ENCODE measurements at places on chromosomes 16 and 17.

DNA sequence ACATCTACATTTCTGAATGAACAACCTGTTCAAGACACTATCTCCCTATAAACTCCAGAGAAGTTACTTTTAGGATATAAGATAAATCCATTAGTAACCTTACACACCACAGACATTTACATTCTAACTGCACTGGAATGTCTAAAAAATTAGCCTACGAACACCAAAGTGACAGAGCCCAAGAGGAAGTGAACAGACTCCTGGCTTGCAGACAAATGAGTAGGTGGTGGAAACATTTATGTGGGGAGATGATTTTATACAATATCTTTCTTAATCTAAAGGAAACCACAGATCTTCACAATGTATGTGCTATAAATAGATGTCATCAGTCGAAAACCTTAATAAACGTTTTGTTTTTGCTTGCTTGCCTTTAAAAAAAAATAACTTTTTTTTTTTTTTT lies 18.8 kb downstream of the ZNF652 start:
- no peaks in the 10 kb centered on the region for H3K27me3 ChIP-seq
- H3K27ac ChIP-seq, result no peak overlapping the region
- no peaks in the 10 kb centered on the region for H3K36me3 ChIP-seq
- peaks cover 51% of the 10 kb centered on the region for H3K4me1 ChIP-seq

DNA sequence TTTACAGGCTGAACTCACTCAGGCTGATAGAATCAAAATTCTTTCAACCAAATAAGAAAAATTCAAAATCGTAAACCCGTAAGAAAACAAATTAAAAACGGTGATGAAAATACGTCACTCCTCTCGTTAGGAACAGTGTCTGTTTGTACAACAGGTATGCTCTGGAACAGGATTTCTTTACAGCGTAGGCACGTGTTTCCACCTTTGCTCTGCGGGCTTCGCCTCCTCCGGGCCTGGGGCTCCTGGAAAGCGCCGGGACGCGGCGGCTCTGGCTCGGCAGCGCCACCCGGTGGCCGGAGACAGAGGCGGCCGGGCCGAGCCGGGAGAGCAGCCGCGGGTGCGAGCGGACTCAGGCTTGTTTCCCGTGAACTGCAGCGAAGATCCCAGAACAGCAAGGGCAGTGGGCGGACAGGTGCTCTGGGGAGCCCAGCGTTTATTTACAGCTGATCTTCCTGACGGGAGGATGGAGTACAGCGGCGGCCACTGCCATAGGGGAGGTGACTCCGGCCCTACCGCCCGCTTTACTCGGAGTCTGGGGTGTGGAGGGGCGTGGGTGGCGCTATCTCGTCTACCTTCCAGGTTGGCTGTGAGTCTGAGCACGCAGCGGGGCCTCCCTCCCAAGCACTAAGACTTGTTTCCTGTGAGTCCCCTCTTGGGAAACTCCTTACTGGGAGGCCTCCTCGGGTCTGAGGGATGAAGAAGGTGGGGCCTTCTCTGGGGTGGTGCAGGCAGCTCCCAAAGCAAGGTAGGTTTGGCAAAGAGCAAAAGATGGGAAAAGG lies 40.5 kb upstream of the ATP2A3 start:
- H3K4me3 ChIP-seq, result no peak overlapping the region
- H3K27me3 ChIP-seq, result no peaks in the 10 kb centered on the region
- H3K27ac ChIP-seq, result no peak overlapping the region
- DNase-seq, result peak; percentile 67
- peaks cover 49% of the 10 kb centered on the region for H3K36me3 ChIP-seq

DNA sequence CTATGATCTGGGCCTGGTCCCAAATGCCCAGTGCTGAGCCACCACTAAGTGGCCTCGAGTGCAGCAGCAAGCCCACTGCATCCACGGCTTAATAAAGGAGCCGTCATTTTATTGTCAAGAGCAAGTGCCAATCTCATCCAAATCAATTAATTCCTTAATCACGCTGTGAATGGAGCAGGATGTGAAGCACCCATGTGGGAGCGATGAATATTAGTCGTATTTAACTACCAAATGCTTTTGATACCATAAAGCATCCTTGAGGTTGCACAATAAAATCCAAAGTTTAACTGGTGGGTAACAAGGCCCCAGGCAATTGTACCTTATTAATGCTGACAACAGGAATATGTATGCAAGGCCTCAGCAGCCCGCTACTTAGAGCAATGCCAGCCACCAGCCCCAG lies 226.0 kb upstream of the C16orf82 start:
- no peaks in the 10 kb centered on the region for H3K36me3 ChIP-seq
- H3K27ac ChIP-seq, result no peak overlapping the region
- DNase-seq, result no peak
- H3K4me1 ChIP-seq, result no peaks in the 10 kb centered on the region
- no peak overlapping the region for H3K4me3 ChIP-seq

DNA sequence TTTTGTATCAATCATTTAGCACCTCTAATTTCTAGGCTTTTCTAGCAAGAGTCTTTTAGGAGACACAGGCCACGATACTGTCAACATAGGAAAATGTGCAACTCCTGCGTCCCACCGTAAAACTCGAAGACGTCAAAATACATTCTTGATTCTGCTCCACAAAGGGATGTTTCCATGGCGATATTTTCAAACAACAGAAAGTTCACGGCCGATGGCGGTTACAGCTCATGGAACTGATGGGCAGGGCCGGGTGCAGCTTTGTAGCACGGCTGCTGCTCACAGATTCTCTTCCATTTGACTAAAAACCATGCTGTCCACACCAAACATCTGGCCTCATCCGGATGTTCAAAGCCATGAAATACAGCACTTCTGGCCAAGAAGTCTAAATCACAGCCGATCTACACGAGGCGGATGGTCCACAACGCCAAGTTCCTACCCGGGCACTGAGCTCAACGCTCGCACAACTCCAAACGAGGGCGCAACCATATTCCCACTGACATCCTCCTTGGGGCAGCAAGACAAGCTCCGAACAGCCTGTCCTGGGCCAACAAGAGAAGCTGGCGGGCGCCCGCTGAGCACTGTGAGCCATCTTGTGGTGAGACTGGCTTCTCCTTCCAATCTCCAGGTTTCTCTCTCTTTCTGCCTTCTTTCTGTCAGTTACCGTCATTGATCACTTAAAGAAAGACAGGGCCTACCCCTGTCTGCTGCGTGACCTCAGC lies 79.8 kb downstream of the ZNF778 start:
- peaks cover 10% of the 10 kb centered on the region for H3K4me1 ChIP-seq
- H3K27ac ChIP-seq, result no peak overlapping the region
- no peak overlapping the region for H3K4me3 ChIP-seq
- peaks cover 3% of the 10 kb centered on the region for H3K36me3 ChIP-seq

DNA sequence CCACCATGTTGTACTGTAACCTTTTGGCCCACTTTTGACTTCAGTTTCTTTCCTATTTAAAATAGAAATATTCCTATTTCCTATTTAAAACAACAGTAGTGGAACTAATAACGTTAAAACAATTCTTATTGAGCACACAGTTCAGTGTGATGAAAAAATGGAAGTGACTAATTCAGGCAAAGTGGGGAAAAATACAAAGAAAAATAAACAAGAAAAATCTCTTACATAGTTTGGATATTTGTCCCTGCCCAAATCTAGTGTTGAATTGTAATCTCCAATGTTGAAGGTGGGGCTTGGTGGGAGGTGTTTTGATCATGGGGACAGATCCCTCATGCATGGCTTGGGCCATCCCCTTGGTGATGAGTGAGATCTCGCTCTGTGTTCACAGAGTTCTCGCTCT lies 198.1 kb upstream of the CPHXL start:
- H3K4me3 ChIP-seq, result no peak overlapping the region
- H3K36me3 ChIP-seq, result no peaks in the 10 kb centered on the region
- no peaks in the 10 kb centered on the region for H3K27me3 ChIP-seq

GRCh38 chr17:55524440-55525220 lies 13.4 kb upstream of the SMIM36 start:
- no peaks in the 10 kb centered on the region for H3K36me3 ChIP-seq
- no peaks in the 10 kb centered on the region for H3K27me3 ChIP-seq
- no peaks in the 10 kb centered on the region for H3K4me1 ChIP-seq
- no peak overlapping the region for H3K27ac ChIP-seq

- H3K27ac ChIP-seq, result no peak overlapping the region
- DNase-seq, result no peak
- no peaks in the 10 kb centered on the region for H3K4me1 ChIP-seq
- H3K27me3 ChIP-seq, result no peaks in the 10 kb centered on the region
These were observed 197.4 kb downstream of the ZNF423 start for GRCh38 chr16:49658531-49658930.

DNA sequence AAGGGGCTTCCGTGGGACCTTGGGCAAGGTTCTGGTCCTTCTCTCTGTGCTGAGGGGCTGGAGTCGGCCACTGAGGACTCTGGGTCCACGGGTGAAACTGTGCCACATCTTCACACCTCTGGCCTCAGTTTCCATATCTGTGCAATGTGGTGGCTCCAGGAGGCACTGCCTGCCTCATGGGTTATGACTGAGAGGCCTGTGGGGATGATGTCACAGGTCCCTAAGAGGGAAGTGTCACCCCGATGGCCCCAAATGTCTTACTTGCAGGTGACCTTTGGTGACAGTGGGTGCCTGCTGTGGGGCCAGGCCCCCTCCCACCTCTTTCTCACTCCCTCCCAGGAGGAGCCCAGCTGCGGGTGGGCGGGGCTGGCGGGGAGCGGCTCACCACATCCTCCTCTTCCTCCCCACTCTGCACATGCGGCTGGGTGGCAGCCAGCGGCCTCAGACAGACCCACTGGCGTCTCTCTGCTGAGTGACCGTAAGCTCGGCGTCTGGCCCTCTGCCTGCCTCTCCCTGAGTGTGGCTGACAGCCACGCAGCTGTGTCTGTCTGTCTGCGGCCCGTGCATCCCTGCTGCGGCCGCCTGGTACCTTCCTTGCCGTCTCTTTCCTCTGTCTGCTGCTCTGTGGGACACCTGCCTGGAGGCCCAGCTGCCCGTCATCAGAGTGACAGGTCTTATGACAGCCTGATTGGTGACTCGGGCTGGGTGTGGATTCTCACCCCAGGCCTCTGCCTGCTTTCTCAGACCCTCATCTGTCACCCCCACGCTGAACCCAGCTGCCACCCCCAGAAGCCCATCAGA lies at the start of gene IL21R:
Gene IL21R (plus strand): TSS at position 407 of the 801 bp plus-strand sequence. CDS start 27,898 bp downstream, outside the sequence.
- H3K4me3 ChIP-seq, result peak within 1 kb of the TSS; percentile 88
- H3K36me3 ChIP-seq, result no peaks in the 10 kb centered on the region
- DNase-seq, result peak; percentile 89
- H3K27ac ChIP-seq, result peak within 1 kb of the TSS; percentile 91

GRCh38 chr17:34365340-34365739 lies 2.3 kb upstream of the CCL1 start:
- no peak for DNase-seq
- no peaks in the 10 kb centered on the region for H3K36me3 ChIP-seq
- H3K27me3 ChIP-seq, result no peaks in the 10 kb centered on the region
- H3K27ac ChIP-seq, result no peak overlapping the region
- H3K4me3 ChIP-seq, result no peak overlapping the region

- DNase-seq, result no peak
- no peak overlapping the region for H3K27ac ChIP-seq
- H3K36me3 ChIP-seq, result no peaks in the 10 kb centered on the region
- no peaks in the 10 kb centered on the region for H3K4me1 ChIP-seq
- no peaks in the 10 kb centered on the region for H3K27me3 ChIP-seq
These were observed 19.5 kb downstream of the TNFRSF13B start for GRCh38 chr17:16952401-16952800.

GRCh38 chr17:49851387-49852291 lies 3.8 kb upstream of the TAC4 start:
- peak overlapping the region; percentile 67 for H3K4me3 ChIP-seq
- peak overlapping the region; percentile 81 for H3K27ac ChIP-seq
- no peaks in the 10 kb centered on the region for H3K27me3 ChIP-seq
- peak; percentile 72 for DNase-seq
- H3K4me1 ChIP-seq, result peaks cover 14% of the 10 kb centered on the region
- H3K36me3 ChIP-seq, result no peaks in the 10 kb centered on the region

DNA sequence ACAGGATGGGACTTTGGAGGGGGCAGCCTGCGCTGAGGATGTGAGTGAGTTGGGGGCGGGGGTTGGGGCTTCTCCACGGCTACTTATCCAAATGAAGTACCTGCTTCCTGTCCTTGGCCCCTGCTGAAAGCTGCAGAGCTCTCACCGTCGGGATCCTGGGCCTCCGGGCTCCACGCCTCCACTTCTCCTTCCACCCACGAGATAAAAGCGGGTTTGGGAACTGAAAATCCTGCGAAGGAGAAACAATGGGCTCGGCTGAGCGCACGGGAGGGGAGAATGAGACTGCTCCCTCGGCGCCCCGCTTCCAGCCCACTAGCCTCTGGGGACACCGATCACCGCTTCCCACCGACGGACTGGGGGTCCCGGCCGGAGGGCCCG lies 486 bp downstream of the ZNF785 start:
- H3K27me3 ChIP-seq, result no peaks in the 10 kb centered on the region
- peaks cover 8% of the 10 kb centered on the region for H3K4me1 ChIP-seq
- no peak for DNase-seq
- H3K36me3 ChIP-seq, result peaks cover 21% of the 10 kb centered on the region
- H3K4me3 ChIP-seq, result peak overlapping the region; percentile 77

- H3K36me3 ChIP-seq, result no peaks in the 10 kb centered on the region
- no peak for DNase-seq
- H3K27ac ChIP-seq, result no peak overlapping the region
- no peak overlapping the region for H3K4me3 ChIP-seq
These were observed 67.9 kb upstream of the RPL38 start for GRCh38 chr17:74135391-74136167.

GRCh38 chr16:10878644-10879501 lies 1.9 kb downstream of the CIITA start:
- DNase-seq, result no peak
- H3K27ac ChIP-seq, result no peak overlapping the region
- peak overlapping the region; percentile 47 for H3K4me3 ChIP-seq

DNA sequence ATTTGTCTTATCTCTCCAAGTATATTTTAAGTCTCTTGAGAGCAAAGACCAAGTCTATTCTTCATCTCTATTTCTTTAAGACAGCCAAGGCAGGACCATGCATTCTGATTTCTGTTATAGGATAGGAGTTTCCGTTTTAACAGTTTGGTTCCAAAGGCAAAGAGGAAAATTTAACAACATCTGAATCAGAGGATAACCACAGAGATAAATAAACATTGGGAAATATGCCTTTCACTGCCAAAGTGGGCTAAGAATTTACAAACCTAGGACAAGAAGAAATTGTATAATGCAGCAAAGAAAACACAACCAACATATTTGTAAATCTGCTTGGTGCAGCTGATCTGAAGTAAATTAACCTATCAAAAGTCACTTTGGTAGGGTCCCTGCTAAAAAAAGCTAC lies 37.7 kb downstream of the USP32 start:
- H3K27ac ChIP-seq, result no peak overlapping the region
- H3K4me3 ChIP-seq, result no peak overlapping the region
- DNase-seq, result no peak
- no peaks in the 10 kb centered on the region for H3K27me3 ChIP-seq
- H3K4me1 ChIP-seq, result no peaks in the 10 kb centered on the region

- H3K4me1 ChIP-seq, result no peaks in the 10 kb centered on the region
- no peak overlapping the region for H3K4me3 ChIP-seq
- no peak for DNase-seq
- no peaks in the 10 kb centered on the region for H3K36me3 ChIP-seq
These were observed 20.3 kb downstream of the ALOX15B start for GRCh38 chr17:8059131-8059530.

DNA sequence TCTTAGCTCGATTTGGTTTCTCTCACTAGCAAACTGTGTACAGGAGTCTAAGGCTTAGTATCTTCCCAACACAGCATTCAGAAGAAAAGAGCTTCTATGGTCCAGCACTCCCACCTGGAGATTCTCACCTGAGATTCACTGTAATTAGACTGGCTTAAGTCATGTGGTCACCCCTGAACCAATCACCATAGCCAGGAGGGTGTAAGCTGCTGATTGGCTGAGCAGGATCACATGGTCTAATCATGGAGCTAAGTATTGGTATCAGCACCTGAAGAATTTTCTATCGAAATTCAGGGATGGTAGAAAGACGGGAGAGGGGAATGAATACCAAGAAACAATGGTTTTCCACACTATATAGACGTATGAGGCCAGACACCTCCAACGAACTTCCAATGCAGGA lies 359.8 kb upstream of the ERCC4 start:
- no peak for DNase-seq
- no peak overlapping the region for H3K27ac ChIP-seq
- no peaks in the 10 kb centered on the region for H3K36me3 ChIP-seq
- no peak overlapping the region for H3K4me3 ChIP-seq
- no peaks in the 10 kb centered on the region for H3K4me1 ChIP-seq
- no peaks in the 10 kb centered on the region for H3K27me3 ChIP-seq
